Stimulated activated CD4-positive, alpha-beta T cell treated with anti-CD3 and anti-CD28 coated beads, Interleukin-2, amount 100 ng/mL, for 4 hours (primary cell): ENCODE measurements at places on chromosomes 1 and 21.

- DNase-seq, result no peak
Observed at GRCh38 chr1:95247607-95248006, 13.6 kb downstream of the RWDD3 start.

GRCh38 chr1:234755449-234755863, 145.5 kb upstream of the IRF2BP2 start:
- DNase-seq, result no peak

DNA sequence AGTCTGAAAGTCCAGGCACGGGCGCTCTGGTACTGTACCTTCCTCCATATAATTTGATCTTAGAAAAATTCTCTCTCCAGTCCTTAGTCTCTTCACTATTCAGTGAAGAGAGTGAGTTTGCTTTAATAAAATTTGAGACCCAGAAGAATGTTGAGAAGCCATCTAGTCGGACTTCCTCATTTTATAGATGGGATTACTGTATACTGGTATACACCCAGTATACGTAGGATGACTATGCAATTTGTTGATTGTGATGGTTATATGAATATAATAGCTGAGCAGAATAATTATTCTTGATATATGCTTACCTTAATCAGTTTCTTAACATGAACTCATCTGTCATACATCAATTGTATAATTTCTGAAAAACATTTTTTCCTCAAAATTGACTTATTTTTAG, 328.0 kb upstream of the B3GALT2 start:
- DNase-seq, result no peak

DNA sequence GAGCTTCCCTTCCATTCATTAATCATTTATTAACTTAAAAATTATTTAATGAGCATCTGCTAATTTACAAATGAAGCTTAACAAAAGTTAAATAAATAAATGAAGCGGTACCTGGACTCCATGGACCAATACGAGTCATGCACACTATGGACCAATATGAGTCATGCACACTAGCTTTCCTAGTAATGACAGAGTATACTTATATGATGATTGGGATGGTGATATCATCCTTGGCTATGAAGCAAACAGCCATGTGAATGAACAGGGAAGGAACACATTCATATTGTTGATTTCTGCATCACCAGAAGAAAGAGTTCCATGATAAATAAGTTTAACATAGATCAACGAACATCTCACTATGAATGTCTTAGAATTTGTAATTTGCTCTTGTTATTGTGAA, 109.9 kb downstream of the SPAG17 start:
- DNase-seq, result no peak

GRCh38 chr1:2894381-2895041, 93.0 kb upstream of the TTC34 start:
- DNase-seq, result peak; percentile 2
